ENCODE measurements at places on chromosomes 3 and 15.

DNA sequence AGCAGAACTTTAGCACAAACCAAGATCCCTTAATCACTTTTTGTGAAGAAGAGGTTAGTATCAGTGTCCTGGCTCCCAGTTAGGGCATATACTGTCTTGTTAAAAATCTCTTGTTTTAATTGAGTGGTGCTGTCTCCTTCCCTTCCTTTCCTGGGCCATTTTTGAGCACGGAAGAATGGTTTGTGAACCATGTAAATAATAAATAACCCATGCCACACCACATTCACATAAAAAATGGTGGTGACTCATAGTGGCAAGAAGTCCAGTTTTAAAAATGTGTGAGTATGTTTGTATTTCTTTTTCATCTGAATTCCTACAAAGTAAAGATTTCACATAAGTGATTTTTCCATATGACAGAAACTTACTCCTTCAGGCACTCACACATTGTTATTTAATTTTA lies 59.1 kb upstream of the SPRED1 start:
- no peak for DNase-seq

DNA sequence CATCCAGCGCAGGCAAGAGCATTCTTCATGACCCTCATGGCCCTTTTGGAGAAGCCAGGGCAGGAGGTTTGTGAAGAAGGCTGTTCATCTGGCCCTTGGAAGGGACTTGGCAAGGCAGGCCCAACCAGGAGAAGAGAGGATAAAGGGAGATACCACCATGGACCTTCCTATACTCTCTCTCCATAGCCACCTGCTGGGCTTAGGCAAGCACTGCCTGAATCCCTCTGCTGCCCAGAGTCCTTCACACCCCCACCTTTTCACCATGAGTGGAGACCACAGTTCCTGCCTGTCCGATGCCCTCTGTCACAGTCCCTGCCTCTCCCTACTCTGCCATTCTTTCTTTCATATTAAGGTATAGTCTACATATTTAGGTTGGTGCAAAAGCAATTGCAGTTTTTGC lies 10.6 kb upstream of the SFMBT1 start:
- no peak for DNase-seq

DNA sequence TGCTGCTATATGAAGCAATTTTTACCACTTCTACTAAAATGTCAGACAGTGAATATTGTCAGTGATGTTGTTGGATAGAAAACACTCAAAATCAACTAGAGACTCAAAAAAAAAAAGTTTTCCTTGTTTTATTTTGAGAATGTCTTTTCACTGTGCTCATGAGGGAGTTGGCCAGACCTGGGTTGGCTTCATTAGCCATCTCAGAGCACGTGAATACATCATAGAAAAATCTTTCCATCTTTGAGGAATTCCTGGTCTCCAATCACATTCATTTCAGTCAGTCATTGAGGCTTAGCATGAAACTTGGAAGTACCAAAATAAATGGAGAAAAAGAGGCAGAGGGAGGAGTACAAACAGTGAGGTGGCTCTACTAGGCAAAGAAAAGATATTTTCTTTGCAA lies 57.6 kb upstream of the CMSS1 start:
- DNase-seq, result no peak

DNA sequence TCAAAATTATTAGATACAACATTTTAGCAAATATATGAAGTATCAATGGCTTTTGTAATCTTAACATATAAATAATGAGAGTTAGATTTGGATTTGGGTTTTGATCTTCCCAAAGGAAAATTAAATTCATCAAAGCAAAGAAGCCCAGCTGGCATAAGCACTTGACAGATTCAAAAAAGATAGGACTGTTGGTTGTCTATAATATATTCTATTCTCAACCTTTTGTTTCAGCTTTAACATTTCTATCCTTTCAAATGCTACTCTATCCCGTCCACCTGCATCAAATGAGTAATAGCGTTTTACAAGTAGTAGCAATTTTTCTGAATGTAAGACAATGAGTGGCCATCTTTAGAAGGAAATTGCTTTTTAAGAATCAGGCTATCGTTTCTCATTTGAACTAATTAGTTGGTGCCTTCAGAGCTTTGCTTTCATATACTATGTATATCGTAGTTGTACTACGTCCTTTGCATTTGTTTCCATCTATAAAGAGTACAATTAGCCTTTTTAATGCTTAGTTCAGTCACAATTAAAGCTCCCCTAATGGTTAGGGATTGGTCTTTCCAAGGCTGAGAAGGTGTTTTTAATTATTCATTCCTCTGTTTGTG lies 278.0 kb downstream of the UBE2E2 start:
- DNase-seq, result no peak

DNA sequence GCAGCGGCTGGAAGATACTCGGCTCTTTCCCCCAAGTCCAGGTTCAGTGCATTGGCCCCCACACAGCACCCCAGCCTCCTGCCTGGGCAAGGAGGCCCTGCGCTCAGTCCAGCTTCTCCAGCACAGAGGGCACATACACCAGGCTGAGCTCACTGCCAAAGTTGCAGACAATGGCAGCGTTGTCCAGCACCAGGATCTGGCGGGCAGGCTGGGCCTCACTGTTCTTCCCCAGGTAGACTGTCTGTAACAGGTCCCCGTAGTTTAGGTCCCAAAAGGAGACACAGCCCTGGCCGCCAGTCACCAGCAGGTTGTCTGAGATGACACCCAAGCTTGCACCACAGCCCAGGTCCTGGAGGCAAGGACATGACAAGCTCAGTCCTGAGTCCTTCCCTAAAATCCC lies 32.9 kb downstream of the PTPN23 start:
- no peak for DNase-seq

DNA sequence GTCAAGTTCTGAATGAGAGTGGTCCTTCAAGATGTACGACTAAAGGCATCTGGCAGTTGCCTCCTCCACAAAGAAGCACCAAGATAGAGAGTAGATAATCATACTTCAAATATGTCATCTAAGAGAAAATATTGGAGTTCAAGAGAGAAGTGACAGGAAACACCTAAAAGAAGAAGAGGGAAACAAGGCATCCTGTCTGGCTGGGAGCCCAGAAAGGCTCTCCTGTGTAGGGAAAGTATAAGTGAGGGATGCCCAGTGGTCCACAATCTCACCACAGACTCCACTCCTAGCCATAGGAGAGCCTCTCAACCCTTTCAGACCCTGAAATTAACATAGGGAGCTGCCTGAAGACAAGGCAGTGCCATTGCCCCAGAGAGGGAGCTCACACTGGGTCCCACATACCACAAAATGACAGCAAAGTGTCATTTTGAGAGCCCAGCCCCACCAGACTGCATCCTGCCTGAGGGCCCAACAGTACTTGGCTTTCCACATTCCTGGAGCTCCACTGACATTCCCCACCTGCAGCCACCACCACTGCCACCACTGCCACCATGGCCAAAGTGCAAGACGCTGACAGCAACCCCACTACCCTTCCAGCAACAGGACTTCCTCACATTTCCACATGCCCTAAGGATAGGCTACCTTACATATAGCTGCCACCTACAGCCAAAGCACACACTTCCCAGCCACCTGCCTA lies 210.6 kb downstream of the ATP8B4 start:
- no peak for DNase-seq

DNA sequence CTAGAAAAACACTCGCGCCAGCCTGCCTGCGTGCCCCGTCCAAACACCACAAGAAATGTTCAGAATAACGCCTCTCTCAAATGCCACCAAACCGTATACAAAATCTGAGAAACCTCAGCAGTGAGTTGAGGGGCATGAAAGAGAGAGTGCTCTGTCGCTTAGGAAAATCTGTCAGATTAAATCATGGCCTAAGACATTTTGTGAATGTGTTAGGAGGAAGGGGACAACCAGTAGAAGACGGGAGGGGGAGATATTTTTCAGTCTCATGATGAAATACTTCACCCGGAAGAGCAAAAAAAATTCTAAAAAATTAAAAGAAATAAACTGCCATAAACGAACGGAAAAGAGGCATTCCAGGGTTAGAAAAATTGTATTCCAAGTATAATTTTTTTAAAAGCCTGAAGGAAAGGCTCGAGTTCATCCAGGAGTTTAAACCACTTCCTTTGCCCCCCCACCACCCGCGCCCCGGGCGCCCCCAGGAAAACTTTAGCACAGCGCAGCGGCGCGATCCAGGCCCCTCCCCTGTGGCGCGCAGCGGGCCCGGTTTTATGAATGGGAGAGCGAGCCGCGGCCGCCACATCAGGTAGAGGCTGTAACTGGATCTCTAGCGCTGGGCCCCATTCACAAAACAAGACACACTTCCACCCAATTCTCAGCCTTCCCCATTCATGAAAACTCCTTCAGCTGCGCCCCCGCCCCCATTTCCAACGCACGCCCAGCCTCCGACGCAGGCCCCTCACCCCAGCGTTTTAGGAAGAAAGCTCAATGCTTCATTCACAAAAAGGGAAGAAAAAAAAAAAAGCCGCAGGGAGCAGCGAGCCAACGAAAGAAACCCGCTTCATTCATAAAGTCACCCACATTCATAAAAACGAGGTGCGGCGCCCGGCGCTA lies 1.4 kb downstream of the ETV5 start:
- peak; percentile 59 for DNase-seq

- DNase-seq, result no peak
Measured at GRCh38 chr3:140298043-140298442, 363.1 kb downstream of the CLSTN2 start.

DNA sequence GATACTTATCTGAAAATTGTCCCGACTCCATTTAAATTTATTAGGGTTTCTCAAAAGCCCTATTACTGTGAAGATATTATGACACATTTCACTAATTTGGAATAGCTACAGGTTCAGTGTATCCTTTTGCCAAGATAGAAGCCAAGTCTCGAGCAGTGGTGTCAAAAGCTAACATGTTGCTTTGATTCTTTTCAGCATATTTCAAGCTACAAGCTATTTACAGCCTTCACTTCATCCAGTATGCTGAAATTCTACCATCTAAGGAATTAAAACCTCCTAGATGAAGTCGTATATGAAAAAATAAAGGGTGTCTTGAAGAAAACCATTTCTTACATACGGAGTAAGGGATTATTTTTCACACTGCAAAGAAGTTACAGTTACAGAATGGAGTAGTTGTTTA lies 31.2 kb upstream of the ADAMTS9 start:
- no peak for DNase-seq

GRCh38 chr3:148901987-148902791 lies 37.1 kb downstream of the CPA3 start:
- DNase-seq, result no peak

- no peak for DNase-seq
Measured at GRCh38 chr3:56075089-56075488, 393.2 kb downstream of the ERC2 start.
